ENCODE measurements at places on chromosomes 5 and 9.

DNA sequence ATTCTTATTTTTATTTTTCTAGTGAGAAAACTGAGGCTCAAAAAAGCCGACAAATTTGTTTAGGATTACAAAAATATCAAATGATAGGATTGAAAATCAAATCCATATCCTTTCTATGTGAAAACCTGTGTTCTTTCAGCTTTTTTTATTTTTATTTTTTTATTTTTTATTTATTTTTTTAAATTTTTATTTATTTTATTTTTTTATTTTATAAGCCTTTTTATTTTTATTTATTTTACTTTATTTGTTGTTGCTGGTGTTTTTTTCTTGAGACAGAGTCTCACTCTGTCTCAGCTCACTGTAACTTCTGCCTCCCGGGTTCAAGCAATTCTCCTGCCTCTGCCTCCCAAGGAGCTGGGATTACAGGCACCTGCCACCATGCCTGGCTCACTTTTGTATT lies 45.4 kb upstream of the CDKN2B start:
- DNase-seq, result no peak

GRCh38 chr5:169838688-169839087 lies 141.6 kb downstream of the INSYN2B start:
- DNase-seq, result no peak

- no peak for DNase-seq
These were observed 69.3 kb downstream of the SLC1A1 start for GRCh38 chr9:4559261-4560182.

DNA sequence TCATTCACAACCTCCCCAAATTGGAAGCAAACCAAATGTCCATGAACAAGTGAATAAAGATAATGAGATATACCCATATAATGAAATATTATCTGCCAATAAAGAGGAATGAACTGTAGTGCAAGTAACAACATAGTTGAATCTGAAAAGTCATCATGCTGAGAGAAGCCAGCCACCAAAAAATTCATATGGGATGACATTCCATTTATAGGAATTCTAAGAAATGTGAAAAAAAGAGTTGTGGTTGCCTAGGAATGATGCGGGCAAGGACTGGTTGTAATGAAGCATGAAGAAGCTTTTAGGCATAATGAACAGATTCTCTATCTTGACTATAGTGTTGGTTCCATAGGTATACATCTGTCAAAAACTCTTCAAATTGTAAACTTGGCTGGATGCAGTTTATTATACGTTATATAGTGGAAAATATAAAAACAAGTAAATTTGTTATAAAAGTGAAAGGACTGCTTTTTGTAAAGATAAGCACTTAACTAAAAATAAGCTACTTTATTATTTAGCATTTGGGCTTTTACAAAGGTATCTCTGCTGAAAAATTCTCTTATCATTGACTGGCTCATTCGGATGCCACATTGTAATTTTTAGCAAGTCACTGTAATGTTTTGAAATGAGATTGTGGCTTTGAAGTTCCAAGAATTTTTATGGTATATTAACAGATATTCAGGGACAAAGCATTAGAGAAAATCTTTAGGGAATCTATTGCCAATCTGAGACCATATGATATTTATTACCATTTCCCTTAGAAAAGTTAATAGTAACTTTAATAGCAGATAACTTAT lies 21.2 kb upstream of the TTC23L start:
- DNase-seq, result no peak

DNA sequence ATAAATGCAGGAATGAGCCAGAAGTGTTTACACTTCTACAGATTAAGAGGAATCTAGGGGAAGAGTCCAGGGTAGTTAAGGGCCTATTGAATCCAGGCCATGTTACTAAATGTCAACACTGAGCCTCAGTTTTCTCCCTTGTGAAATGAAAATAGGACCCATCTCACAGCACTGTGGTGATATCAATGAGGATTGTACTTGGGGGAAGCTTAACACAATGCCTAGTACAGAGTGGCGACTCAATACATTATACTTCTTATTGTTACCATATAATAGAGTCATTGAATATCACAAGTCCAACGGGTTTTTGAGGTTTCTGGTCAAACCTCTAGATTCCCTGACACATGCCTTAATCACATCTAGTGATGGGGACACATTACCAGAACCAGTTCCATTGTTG lies 4.6 kb downstream of the TRUB2 start:
- DNase-seq, result no peak

GRCh38 chr5:169701910-169702451 lies 64.9 kb downstream of the DOCK2 start:
- no peak for DNase-seq

GRCh38 chr9:87425202-87425601 lies 72.5 kb upstream of the DAPK1 start:
- DNase-seq, result no peak

- no peak for DNase-seq
These were observed 116.5 kb upstream of the CACNA1B start for GRCh38 chr9:137761032-137761431.

GRCh38 chr5:114053372-114053771 lies 308.5 kb upstream of the KCNN2 start:
- DNase-seq, result no peak

GRCh38 chr5:95219411-95219810 lies 65.5 kb downstream of the MCTP1 start:
- DNase-seq, result no peak

DNA sequence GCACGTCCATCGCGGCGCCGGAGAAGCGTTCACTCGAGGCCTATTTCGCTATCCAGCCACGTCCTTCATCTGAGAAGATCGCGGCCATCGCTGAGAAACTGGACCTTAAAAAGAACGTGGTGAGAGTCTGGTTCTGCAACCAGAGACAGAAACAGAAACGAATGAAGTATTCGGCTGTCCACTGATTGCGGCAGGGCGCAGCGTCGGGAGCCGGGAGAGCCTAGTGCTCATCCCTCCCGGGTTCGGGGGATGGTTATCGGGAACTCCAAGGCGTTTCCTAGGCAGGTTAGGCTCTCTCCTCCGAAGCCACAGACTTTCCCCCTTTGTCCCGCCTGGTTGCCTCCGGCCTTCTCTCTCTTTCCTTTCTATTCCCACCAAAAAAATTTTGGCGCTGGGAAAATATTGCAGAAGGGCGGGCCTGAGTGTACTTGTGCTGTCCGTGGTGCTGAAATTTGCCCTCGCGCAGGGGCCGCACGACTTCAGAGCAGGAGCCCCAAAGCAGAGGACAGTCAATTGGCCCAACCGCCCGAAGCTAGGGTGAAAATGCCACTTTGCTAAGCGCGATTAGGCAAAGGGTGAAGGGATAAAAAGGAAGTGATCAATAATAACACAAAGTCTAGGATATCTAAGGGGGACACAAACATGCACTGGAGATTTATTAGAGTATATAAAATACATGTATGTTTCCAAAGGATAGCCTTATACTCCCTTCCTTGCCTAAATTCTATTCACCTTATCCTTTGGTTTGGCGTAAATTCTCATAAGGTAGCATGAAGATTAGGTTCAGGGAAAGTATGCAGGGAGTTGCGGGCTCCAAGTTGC lies 1.8 kb downstream of the POU4F3 start:
- peak; percentile 0 for DNase-seq

DNA sequence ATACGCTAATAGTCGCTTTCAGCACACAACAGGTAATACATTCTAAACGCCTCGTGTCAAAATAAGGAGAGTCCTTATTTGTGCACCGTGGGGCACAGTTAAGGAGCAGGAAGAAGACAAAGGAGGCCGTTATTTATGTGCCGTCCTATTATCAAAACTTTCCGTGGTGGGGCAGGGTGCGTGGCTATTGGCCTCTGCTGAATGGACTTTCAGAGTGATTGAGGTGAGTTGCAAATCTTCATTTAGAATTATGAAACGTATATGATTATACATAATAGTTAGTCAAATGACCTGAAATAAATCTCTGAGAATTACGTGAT lies 833 bp downstream of the C5orf24 start:
- DNase-seq, result no peak

DNA sequence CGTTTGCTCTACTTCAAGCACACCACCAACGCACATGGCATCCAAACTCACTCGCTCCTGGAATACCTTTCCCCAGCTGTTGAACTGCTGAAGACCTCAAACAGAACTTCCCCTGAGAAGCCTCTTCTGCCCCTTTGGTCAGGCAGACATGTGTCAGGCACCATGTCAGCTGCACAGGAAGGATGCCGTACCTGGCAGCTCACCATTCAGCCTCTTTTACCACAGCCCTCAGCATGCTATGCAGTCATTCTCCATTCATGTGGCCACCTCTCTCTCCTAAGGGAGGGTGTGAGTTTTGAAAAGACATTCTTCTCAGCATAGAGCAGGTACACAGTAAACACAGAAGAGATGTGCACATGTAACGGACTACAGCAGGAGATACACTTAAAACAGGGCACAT lies 14.2 kb downstream of the IL4 start:
- DNase-seq, result no peak

DNA sequence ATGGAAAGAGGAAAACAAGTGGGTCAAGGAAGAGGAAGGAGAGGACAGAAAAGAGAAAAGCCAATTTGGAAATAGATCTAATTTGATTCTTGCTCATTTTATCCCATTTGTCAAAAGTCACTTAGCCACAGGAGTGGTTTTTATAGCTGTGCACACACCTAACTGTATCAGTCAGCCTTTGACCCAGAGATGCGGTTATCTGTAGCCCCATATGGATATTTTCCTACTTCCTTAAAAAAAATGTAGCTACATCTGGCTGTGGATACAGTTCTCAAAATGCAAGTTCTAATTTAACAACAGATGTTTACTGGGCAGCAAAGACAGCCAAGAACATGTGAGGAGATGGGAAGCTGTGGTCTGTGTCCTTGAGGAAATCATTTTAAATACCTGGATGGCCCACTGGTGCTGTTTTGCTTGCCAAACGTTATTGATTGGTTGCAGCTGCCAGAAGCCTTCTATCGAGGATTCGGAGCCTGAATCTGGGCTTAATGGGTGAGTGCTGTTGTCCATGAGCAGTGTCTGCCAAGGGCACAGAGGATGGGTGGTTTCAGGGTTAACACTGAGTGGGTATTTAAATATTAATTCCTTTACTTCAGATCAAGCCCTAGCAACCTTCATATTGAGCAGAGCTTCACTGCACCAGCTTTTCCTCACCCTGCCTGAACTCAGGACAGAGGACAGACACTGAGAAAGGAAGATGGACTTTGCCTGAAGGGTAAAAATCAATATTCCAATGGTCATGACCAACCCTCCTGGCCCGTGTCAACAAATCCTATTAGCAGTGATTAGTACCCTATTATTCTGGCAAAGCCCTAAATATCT lies 92.2 kb downstream of the APBA1 start:
- DNase-seq, result no peak

GRCh38 chr9:120891884-120892747 lies 15.1 kb upstream of the PHF19 start:
- no peak for DNase-seq

GRCh38 chr5:44969825-44970224 lies 161.1 kb downstream of the MRPS30 start:
- no peak for DNase-seq
